Activated T-cell treated with anti-CD3 and anti-CD28 coated beads for 24 hours (primary cell): ENCODE measurements at places on chromosomes 5 and 9.

DNA sequence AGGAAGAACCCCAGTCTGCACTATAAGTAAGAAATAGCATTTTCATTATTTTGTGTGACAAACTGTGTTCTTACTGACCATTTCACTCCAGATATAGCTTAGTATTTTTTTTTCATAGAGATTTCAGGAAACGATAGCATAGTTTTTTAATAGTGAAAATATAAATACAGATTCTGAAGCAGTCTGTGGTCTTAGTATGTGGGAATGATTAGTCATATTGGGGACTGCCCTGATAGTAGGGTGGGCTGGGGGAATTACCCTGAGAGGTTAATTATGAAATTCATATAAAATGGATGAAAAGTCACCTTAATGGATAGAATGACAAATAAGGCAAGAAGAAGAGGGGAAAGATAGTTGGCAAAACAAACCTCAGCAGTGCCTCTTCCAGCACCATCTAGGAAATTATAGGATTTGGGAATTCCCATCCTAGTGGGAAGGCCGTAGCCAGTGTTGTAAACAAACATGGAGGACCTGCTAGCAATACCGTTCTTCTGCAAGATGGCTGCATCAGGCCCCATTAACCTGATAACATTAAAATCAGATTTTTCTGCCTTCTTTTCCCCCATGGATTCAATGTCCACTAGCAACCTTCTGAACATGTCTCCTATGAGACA is 23.7 kb upstream of the NR3C1 start:
- no peak for DNase-seq

DNA sequence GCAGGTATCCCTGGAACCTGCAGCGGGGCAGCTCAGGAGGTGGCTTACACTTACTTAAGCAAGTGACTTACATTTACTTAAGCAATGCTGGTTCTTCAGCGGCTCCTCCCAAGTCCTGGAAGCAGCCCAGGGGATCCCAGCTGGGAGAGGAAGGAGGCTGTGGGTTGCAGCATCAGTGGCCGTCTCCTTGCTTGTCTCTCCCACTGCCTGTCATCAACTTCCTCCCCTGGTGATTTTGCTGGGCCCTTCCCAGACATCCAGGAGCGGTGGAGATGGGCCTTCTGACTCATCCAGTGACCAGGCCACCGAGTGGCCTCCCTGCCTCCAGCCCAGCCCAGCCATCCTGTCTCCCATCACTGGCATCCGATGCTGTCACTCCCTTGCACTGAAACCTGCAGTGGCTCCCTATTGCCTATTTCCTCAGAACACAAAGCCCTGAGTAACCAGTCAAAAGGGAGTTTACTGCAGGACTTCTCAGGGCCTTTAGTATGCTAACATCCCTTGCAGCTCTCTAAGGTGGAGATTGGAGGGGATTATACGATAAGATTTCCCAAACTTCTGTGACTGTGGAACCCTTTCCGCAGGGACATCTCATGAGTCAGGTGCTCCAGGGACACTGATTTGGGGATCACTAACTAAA is 155.9 kb upstream of the PHYKPL start:
- DNase-seq: no peak

GRCh38 chr9:78295177-78295575 is 1.7 kb upstream of the PSAT1 start:
- DNase-seq: no peak

- DNase-seq: no peak
These were observed 33.9 kb downstream of the EGFLAM start for GRCh38 chr5:38292228-38292627.

GRCh38 chr9:109369285-109369684 is 48.4 kb upstream of the EPB41L4B start:
- DNase-seq: no peak

- DNase-seq: no peak
These were observed 84.4 kb downstream of the ADRB2 start for GRCh38 chr5:148910686-148911361.

GRCh38 chr5:56456002-56456401 is 222.9 kb upstream of the ANKRD55 start:
- no peak for DNase-seq

DNA sequence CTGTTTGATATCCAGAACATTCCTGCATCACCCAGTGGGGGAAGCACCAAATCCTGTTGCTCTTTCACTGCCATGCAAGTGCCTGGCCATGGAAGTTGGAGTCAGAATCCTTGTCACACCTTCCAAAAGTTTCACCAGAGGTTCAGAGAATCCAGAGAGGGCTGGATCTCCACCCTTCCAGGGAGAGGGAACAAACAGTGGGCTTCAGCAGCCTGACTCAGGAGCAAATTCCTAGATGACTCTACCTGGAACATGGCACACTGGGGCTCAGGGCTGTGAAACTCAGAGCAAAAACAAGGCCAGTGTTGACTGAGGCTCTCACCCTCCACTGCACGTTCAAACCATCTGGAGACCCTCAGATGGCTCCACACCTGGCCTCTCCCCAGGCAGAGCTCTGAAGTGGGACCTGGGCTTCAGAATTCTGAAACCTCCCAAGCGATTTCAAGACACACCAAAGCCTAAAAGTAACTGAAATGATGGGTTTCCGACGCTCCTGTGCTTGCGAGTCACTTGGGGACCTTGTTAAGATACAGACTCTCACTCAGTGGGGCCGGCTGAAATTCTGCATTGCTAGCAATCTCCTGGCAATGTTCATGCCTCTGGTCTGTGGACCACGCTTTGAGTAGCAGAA is 205.9 kb downstream of the AUH start:
- no peak for DNase-seq

DNA sequence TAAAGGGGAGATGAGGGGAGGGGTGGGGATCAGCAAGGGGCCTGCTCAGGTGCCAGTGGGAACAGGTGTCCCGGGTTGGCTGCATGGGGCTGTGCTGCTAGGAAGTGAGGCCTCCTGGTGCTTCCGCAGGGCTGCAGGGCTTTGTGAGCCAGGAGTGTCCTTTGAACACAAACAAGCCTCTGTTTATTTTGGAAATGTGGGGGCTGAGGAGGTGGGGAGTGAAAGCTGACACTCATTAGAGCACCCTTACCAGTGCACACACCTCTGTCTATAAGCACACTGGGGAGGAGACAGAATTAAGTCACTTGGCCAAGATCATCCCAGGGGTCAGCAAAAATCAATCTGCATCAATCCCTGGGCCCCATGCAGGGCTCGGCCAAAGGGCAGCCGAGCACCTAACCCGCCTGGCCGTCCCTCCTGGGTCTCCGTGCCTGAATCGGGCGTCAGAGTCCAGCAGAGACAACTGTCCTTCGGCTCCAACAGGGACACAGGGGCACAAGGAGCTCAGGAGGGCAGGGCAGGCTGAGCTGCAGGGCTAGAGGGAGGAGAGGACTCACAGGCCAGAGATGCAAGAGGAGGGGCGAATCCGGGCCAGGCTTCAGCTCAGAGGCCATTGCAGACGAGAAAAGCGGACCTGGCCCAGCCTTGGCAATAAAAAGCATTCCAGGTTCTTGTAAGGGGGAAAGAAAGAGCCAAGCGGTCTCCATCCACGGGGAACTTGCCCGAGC is 99.8 kb downstream of the VAV2 start:
- DNase-seq: no peak

DNA sequence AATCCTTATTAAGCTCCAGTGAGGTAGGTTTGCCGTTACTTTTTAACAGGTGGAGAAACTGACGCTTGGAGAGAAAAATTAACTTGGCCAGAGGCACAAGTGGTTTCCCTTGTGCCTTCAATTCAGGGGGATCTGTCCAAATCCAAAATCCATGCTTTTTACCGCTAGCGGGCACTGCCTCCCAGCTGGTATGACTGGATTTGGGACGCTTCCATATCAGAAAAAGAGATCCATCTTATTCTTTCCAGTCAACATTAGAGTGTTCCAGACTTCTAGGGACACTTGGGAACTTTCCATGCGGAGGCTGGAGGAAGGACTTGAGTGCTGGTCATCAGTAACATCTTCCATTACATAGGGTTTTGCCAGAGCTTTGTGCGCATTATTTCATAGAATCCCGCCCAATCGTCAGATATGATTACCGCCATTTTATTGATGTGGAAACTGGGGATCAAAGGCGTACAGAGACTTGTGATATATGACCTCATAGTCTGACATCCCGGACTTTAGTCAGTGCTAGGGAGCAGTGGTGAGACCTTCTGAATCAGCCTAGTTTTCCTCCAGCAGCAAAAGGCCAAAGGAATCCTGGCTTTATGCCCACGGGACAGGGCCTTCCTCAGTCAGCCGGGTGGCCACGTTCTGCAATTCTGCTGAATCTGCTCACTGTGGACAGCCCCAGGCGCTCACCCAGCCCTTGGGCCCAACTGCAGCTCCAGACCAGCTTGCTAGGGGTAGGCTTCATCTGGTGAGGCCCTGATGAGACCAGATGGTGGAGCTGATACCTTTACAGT is 1.1 kb upstream of the GNPDA1 start:
- DNase-seq: no peak

DNA sequence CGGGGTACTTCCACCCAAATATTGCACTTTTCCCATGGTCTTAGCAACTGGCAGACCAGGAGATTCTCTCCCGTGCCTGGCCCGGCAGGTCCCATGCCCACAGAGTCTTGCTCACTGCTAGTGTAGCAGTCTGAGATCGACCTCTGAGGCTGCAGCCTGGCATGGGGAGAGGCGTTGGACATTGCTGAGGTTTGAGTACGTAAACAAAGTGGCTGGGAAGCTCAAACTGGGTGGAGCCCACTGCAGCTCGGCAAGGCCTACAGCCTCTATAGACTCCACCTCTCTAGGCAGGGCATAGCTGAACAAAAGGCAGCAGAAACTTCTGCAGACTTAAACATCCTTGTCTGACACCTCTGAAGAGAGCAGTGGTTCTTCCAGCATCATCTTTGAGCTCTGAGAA is 40.1 kb upstream of the EBF1 start:
- no peak for DNase-seq

DNA sequence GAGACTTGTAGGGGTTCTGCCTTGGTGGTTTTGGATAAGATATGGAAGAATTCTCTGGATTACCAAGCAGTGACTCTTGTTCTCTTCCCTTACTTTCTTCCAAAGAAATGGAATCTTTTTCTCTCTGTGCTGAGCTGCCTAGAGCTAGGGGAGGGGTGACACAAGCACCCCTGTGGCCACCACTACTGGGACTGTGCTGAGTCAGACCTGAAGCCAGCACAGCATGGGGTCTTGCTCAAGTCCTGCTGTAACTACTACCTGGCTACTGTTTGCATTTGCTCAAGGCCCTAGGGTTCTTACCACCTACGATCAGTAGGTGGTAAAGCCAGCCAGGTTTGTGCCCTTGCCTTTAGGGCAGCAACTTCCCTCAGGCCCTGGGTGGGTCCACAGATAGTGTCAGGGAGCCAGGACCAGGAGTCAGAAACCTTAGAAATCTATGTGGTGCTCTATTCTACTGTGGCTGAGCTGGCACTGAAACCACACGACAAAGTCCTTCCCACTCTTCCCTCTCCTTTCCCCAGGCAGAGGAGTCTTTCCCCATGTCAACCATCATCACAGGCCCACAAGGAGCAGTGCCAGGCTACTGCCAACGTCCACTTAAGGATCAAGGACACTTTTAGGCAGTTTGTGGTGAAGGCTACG is 53.8 kb downstream of the SREK1 start:
- no peak for DNase-seq

DNA sequence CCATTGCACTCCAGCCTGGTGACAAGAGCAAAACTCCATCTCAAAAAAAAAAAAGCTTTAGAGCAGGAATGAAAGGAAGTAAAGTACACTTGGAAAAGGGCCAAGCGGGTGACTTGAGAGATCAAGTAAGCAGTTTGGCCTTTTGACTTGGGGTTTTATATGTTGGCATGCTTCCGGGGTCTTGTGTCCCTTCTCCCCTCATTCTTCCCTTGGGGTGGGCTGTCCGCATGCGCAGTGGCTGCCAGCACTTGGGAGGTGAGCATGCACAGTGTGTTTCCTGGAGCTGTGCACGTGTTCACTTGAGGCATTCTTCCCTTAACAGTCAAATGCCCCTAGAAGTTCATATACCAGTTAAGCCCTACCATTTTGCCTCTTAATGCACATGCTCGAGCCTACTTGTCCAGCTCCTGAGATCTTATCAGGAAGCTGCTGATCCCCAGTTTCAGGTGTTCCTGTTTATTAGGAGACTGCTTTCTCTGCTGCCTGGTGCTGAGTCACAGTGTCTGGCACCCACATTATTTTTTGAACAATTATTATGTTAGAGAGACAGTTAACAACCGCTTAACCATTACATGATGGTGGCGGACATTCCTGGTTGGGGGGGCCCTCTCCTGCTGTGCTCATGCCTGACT is 32.6 kb upstream of the PRRC2B start:
- no peak for DNase-seq

DNA sequence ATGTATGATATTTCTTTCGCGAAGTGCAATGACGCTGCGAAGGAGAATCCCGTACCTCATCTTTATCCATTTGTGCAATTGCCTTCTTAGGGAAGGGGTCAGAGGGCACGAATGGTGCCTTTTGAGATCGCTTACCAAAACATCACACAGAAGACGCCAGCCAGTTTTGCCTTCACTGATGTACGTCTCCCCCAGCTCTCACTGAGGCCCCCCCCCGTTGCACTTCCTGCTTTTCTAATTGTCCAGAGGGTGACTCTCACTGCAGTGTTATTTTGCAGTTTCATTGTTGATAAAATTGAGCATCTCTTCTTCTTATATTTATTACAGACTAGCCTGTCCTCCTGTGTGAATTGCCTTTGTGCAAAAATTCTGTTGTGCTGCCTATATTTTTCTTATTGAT is 39.0 kb upstream of the CACNA1B start:
- DNase-seq: no peak

DNA sequence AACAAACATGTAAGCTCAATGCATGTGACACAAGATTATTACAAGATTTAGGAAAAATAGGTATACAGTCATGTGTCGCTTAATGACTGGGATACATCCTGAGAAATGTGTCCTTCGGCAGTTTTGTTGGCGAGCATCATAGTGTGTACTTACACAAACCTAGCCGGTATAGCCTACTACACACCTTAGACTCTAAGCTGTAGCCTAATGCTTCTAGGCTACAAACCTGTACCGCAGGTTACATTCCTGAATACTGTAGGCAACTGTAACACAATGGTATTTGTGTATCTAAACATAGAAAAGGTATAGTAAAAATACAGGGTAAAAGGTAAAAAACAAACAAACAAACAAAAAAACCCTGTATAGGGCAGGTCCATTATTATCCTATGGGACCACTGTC is 27.7 kb downstream of the MSX2 start:
- no peak for DNase-seq

GRCh38 chr5:60896991-60897390 is 47.9 kb downstream of the ERCC8 start:
- no peak for DNase-seq

- DNase-seq: no peak
These were observed 58.6 kb upstream of the RANBP3L start for GRCh38 chr5:36360307-36360706.

- no peak for DNase-seq
These were observed 98.8 kb upstream of the NFIB start for GRCh38 chr9:14412775-14413174.

GRCh38 chr9:102768002-102768401 is 227.1 kb upstream of the CYLC2 start:
- DNase-seq: no peak

- no peak for DNase-seq
These were observed 680 bp downstream of the GOLPH3 start for GRCh38 chr5:32173267-32174010.

DNA sequence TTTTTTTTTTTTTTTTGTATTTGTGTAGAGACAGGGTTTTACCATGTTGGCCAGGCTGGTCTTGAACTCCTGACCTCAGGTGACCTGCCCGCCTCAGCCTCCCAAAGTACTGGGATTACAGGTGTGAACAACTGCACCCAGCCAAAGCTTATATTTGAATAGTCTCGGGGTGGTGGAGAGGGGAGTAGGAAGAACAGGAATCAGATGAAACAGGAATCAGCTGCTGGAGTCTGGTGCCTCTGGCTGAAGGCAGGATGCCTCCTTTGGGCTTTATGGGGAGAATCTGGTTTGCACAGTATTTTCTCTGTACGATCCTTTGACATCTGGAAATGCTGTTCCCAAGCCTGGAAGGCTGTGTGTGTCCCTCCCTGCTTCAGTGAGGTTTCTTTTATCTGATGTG is 10.9 kb downstream of the C5orf52 start:
- DNase-seq: no peak
